ENCODE measurements at places on chromosomes 1 and 21. TPM values are rescaled to one million over a fixed set of nuclear protein-coding genes. Genes with fewer than 3 reads are reported as not detected.

The CA6 gene
- total RNA-seq, result not detected

GRCh38 chr1:53683986-53684740 is 54.8 kb downstream of the GLIS1 start:
- DNase-seq, result no peak

The C1QA gene
- 62.9 TPM for total RNA-seq

DNA sequence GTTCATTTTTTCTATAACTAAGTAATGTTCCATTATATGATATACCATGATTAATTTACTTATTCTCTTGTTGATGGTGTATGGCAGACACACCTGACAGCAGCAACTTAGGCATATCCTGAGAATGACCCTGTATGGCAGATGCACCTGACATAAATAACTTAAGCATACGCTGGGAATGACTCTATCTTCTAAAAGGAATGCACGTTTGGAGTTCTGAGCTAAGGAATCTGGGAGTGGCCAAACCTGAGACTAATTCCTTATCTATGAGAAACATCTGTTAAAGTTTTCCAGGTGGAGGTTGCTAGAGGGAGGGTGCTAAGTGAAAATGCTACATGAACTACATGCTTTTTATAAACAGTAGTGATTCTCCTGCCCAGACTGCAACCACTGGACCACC is 96.7 kb upstream of the RGS18 start:
- no peak for DNase-seq

- no peak for DNase-seq
Measured at GRCh38 chr1:43722810-43723209, 15.5 kb downstream of the ST3GAL3 start.
